ENCODE measurements at places on chromosomes 1 and 21. TPM values are rescaled to one million over a fixed set of nuclear protein-coding genes. Genes with fewer than 3 reads are reported as not detected.

DNA sequence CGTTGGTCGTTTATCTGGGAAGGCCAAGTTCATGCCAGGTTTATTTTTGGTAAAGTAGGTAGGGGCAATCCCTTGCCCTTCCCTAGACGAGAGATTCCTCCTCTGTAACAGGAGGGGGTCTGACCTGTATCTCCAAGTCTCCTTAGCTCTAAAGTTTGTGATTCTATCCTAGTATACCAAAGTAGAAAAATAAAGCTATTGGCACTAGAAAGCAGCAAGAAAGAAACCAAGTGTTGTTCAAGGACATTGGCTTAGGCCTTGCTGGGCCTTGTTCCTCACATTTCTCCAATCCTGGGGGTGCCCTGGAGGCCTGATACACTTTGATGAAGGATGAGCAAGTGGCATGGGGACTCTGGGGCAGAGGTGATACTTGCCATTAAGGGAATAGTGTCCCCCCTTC lies 814 bp downstream of the MTARC2 start:
- DNase-seq, result no peak

DNA sequence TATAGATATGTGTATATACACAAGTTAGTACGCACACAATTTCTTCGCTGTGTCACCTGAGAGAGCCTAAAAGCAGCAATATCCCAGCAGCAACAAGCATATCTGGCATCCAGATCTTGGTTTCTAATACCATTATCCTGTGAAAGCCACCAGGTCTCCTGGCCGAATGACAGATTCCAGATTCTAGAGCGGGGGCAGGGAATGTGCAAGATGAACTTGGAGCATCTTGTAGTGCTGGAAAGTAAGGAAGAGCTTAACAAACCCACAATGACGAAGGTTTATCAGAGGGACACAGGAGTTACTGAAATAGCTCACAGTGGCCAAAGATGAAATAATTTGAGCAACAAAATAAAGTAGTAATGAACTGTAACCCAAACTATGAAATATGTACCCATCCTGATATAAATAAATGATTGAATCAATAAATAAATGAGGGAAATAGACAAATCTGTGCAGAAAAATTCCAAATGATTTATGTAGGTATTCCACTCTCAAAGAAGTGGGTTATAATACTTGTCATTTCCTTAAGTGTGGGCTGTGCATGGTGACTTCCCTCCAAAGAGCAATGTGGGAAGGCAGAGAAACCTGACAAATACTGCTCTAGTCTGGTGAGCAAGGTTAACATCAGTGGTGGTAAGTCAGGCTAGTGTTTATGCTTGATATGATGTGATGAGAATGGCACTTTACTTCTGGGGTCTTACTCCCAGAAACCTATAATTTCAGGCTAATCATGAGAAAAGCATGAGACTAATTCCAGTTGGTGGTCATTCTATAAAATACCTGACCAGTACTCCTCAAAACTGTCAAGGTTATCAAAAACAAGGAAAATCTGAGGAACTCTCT lies 67.9 kb downstream of the LRRC8D start:
- no peak for DNase-seq

- DNase-seq, result no peak
These were observed 810 bp upstream of the HLX start for GRCh38 chr1:220878191-220879075.

The C1orf141 gene
- total RNA-seq, result not detected
